ENCODE measurements at places on chromosomes 4 and X. TPM values are rescaled to one million over a fixed set of nuclear protein-coding genes. Genes with fewer than 3 reads are reported as not detected.

Gene KLHL13
- 6.0 TPM for total RNA-seq

Gene TIGD4
- total RNA-seq = not detected

Gene LRP2BP
- 2.4 TPM for total RNA-seq

Gene VSIG4
- 65.1 TPM for total RNA-seq

GRCh38 chr4:81330018-81330417 is 115.0 kb upstream of the PRKG2 start:
- DNase-seq = no peak

DNA sequence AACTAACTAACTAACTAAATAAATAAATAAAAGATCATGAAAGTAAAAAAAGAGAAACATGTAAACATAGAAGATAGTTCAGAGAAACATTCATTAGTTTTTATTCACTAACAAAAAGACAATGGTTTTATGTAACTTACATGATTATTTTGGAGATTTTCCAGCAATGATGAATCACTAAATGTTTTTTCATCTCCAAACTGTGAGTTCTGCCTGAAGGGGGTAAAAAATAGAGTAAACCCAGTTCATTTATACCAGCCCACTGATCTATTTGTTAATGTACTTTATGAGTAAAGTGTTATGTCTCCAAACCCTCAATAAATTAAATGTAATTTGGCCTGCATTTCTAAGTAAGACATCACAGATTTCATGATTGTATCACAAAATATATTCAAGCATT is 101.1 kb downstream of the ATP8A1 start:
- no peak for DNase-seq

- no peak for DNase-seq
Observed at GRCh38 chrX:28205126-28205525, 223.9 kb upstream of the DCAF8L1 start.

DNA sequence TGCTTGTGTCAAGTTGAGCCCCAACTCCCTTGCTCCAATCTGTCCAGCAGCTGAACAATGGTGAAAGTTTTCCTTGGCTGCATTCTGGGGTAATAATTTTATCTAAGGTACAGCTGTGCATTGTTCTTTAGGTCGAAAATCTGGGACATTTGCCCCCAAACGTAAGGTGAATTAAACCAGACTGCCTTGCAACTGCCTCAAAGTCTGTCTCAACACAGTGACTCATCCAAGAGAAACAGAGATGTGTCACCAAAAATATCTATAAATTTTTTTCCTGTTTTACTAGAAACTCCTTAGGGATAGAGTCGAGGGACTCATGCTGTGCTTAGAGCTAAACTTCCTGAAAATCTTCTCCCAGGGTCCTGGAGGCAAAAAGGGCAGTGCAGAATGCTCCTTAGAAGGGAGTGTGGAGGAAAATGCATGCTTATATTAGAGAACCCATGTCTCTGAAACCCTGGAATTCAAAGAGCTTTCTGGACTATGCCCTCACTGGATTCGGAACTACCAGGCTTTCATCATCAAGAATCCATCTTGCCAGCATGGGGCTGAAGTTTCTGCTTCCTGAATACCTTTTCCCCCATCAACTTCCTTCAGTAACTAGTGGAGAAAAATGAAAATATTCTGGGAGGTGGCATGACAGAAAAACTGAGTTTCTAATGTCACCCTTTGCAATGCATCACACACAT is 115.7 kb downstream of the PALLD start:
- DNase-seq = no peak

GRCh38 chrX:119672426-119672825 is 20.5 kb downstream of the SEPTIN6 start:
- no peak for DNase-seq

DNA sequence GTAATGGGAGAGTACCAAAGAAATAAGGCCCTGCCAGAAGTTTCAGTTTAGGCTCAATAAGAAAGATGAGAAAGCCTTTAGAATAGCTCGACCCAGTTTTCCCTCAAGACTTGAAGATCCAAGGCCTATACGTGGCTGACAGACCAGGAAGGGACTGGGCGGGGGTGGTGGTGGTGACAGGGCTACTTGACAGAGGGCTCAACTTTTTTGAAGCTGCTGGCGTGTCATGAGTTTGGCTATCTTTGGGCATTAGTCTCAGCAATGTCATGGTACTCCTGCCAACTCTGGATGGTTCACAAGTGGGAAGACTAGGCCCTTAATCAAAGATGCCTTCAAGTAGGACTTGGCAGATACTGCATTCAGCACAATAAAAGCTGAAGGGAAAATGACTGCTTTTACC is 100.1 kb upstream of the SCML1 start:
- DNase-seq = no peak

- DNase-seq = no peak
Observed at GRCh38 chr4:146235654-146236177, 21.4 kb downstream of the REELD1 start.

GRCh38 chrX:130504019-130504418 is 102.2 kb downstream of the RBMX2 start:
- no peak for DNase-seq

DNA sequence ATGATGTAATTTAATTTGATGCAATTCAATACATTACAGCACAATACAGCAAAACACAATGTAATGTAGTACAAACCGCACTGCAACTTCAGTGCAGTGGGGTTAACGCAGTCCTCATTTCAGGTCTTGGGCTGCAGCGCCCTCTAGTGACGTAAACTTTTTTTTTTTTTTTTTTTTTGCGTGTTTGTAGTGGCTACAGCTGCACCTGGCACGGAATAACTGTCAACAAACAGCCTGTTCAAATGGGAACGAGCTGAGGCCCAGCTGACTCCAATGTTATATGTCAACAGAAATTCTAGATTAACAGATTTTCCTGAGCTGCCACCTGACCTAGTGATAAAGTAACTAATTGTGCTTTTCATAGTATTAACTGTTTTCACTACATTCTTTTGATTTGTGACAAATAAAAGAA is 33.5 kb upstream of the RASSF6 start:
- DNase-seq = no peak

DNA sequence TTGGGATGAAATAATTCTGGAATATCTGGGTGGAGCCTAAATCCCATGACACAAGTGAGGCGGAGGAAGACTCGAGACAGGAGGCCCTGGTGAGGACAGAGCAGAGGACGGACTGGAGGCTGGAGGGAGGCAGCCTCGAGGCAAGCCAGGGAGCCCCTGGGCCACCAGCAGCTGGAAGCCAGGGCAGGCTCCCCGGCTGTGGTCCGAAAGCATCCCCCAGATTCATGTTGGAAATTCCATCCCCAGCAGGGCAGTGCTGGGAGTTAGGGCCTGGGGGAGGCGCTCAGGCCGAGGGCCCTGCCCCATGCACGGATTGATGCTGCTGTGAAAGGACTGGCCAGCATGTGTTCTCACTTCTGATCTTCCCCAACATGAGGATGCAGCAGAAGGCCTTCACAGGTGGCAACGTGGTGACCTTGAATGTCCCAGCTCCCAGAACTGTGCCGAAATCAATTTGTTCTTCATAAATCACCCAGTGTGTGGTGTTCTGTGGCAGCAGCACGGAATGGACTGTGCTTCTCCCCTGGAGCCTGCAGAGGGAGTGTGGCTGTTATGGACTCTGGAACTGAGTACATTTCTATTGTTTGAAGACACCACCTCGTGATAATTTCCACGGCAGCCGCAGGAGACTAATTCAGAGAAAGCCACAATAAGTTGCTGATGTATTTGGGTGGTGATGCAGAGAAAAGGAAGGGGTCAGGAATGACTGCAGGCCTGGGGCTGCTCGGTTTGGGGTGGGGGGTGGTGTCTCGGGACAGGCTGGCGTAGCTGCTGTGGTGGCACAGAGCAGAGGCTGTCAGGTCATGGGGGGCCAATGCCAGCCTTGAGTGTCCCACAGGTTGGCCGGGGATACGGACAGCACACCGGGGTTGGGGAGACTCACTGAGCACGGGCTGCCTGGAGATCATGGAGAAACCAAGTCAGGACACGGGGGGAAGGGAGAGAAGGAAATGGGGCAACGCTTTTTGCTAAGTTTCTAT is 56.9 kb downstream of the PCGF3 start:
- DNase-seq = peak; percentile 49

Measured in Right ventricle myocardium inferior (tissue), 1 donor.